ENCODE measurements at places on chromosomes 2 and 18.

GRCh38 chr2:43526994-43527393 is 68.8 kb downstream of the THADA start:
- no peak for DNase-seq

- no peak for DNase-seq
These were observed 17.3 kb downstream of the BMP10 start for GRCh38 chr2:68853915-68854314.

DNA sequence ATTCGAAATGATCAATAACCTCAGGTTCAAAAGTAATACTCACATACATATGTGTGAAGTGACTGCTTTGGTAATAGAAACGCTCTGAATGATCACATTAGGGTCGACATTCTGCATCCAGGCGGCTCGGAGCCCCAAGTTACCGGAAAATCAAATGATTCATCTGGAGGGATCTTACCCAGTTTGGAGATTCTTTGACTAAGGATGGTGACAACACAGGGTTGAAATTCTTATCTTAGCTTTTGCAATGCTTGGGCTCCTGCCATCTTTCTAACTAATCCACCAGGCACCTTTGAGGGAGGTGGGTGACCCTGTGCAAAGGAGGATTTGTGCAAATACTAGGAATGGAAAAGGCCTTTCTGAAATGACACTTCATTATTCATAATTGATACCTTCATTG is 10.8 kb downstream of the GBX2 start:
- DNase-seq = no peak

- DNase-seq = no peak
These were observed 7.2 kb downstream of the SIX3 start for GRCh38 chr2:44948565-44949328.

DNA sequence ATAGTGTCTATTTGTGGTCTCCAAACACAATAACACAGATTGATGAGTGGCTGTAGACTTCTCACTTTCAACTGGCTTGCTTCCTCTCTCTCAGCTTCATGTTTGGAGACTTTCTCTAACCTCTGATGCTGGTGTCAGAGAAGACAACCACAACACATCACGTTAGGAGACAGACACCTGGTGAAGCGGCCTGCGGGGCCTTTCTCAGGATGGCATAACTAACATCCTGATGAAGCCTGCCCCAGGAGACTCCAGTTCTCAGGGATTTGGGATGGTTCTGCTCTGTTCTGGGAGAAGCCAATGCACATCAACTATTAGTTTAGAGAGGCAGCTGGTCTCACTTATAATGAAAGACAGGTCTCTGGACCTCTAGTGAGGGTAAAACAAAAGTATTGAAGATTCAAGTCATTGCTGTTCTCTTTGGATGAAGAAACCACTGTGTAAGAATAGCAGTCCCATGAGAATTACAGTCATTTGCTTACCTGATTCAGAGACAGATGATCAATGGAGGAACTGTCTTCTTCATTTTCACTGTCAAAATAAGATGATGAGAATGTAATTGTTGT is 2.0 kb downstream of the IL1A start:
- DNase-seq = no peak

DNA sequence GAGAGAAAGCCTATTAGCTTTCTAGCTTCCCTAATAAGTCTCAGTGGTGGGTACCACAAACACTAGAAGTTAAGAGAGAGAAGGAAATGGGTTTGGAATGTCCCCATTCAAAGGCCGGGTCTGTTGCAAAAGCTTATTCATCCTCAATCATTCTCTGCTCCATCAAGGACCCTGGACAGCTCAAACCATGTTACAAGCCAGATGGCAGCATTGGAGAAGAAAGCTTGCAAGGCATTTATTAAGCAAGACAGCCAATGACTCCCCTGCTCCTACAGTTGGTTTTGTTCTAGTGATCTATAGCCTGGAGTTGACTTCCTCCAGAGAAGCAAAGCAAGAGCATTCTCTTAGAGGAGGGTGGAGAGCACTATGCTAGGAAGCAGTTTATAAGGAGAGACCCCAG is 86.9 kb upstream of the LMAN1 start:
- no peak for DNase-seq

DNA sequence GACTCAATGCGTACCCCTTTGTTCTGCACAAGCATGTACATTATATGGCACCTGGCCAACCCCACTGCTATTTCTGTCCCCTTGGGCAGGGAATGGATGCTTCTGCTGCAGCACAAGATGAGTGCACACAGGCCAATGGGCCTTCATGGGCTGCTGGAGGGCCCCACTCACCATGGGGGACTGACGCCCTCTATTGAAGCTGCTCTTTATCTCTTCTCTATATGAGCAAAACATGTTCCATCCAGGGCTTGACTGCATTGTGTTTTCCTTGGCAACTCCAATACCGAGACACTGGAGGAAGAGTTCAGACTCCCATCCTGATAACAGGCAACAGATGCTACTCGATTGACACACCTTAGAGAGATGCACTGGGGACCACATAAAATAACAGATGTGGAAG is 251.6 kb upstream of the NCKAP5 start:
- DNase-seq = no peak

- DNase-seq = no peak
These were observed 876.3 kb downstream of the BCL11A start for GRCh38 chr2:59677158-59677557.
